ENCODE measurements at places on chromosomes 4 and X.
A peak's percentile ranks its signal among the peaks of the same experiment; 100 is the strongest.

- DNase-seq: no peak
These were observed 51.2 kb downstream of the SMARCA1 start for GRCh38 chrX:129472116-129472515.

DNA sequence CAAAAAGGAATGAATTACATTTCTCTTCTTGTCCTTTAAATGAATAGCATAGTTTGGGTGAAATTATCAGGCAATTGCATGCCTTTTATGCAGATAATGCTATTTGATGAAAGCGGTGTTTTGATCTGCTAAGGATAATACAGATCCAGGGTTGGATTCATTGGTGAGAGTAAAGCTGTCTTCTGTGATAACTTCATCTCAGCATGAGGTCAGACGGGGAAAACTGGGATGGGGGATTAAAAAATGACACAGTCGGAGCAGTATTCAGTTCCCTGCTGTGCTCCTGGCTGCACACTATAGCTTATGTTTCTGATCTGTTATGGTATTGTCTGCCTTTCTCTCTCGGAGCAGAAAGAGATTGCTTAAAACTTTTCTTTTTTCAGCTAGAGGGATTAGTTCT lies 105.9 kb upstream of the TENM3 start:
- no peak for DNase-seq

- no peak for DNase-seq
These were observed 23.3 kb upstream of the BCOR start for GRCh38 chrX:40120838-40121580.

DNA sequence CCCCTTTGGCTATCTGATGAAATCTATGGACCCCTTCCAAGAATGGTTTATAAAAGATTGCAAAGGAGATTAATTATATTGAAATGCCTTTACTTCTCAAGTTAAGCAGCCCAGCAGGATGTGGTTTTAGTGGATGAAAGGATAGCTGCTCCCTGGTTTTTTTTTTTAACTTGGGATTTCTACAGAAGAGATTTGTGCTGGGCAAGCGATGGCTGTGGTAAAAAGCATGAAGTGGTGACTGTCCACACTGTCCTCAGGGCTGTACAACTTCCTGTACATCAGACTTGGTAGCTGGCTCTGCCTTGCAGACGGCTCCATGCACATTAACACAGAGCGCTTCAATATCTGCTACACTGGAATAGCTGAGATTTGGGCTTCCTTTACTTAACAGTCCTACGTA lies 321.7 kb downstream of the DHX15 start:
- no peak for DNase-seq

DNA sequence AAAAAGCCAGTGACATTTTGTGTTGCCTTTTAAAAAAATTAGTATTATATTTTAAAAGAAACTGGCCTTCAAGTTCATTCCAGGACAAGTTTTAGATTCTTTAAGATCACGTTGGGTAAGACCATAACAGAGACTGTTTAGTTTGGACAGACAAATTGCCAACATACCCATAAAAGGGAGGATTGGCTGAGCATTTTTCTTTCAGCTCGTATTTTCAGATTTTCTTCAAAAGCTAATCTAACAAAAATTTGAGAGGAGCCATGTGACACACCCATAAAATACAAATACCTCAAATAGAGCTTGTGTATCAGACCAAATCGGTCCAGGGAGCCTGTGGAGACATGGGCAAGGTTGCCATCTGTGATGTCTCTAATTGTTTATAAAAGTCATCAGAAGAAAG lies 74.6 kb upstream of the C1QTNF7 start:
- DNase-seq: no peak

DNA sequence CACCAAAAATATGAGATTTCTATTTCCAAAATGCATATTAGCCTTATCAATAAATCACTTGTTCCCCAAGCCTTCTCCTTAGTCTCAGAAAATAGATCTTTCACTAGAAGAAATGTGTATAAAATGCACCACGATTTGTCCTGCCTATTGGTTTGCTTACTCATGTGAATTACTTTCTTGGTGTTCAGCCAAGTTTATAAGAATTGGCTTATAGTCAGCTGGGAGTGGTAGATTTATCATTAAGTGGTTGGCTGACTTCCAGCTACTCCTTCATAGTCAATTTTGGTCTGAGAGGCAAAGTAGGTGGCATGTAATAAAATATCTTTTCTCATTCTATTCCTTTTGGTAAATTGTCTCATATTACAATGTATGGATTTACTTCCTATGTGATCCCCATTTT lies 1.3 kb downstream of the SULT1E1 start:
- no peak for DNase-seq

DNA sequence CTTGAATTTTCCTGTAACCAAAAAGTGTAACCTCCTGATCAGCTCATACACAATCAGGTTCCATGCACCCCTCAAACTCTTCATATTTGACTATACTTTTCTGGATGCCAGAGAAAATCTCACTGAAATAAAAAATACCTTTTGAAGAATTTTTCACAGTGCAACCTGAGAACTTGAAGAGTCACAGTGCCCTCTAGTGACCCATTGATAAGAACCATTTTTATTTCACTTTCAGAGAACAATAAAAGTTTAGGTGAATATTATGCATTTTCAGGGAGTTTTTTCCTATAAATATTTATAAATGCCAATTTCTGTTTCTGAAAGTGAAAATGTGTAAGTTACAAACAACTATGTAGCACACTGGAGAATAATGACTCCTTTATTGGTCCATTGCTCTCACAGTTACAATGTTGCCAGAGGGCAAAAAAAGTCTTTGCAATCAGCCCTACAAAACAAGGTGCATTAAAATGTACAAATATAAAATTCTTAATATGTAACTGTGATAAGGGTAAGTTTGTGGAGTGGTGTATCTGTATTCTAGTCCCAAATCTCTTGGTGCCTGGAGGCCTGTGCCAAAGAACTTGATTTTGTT lies 153.6 kb upstream of the INTU start:
- DNase-seq: peak; percentile 23

DNA sequence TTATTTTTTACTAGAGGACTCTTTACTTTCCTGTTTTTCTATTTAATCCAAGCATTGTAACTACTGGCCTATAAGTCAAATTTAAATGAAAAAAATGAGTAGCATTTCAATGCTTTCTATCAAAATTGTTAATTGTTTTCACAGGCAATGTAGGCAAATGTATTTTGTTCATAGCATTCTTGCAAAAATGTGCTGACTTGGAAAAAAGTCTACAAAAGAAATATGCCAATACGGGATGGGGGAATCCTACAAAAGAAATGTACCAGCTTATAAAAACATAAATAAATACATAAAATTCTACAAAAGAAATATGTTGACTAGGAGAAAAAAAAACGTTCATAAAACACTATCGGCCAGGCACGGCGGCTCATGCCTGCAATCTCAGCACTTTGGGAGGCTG lies 14.9 kb upstream of the S100G start:
- no peak for DNase-seq

GRCh38 chr4:107931775-107932321 lies 499 bp downstream of the CYP2U1 start:
- no peak for DNase-seq

DNA sequence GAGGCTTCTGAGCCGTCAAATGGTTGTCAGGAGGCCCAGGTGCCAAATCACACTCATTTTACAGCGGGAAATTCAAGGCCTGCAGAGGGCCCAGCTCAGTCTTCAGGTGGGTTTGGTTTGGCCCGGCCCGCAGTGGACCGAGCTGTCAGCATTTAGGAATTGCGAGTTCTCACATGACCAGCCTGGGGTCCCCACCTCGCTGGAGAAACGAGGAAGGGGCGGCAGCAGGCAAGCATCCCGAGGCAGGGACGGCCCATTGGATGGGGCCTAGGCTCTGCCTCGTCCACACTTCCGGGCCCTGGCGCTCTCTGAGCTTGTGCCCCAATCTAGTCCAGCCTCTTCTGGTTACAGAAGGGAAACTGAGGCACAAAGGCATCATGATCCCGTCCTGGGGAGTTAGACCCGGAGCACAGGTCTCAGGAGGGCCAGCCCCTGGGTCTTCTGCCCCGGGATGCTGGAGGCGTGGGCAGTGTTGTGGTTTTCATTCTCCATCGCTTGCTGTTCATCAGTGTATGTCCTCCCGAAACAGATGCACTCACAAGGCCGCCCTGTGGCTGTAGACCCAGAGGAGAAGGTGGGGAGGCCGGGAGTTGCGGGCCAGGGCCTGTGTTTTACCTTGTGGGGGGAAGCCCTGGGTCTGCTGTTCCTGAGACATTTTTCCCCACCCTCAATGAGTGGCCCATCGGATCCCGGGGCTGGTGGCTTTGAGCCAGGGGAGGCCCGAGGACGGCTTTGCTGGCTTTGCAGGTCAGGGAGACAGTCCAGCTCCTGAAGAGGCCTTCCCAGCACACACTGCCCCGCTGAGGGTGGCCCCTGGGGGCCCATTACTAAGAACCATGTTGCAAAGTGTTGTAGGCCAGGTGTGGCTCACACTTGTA lies 8.9 kb downstream of the PSAPL1 start:
- DNase-seq: no peak

GRCh38 chr4:1202526-1203011 lies 30.2 kb upstream of the SPON2 start:
- no peak for DNase-seq

GRCh38 chrX:14030174-14030530 lies 460 bp upstream of the GEMIN8 start:
- no peak for DNase-seq

- DNase-seq: no peak
These were observed 74.2 kb downstream of the LIMCH1 start for GRCh38 chr4:41611881-41612871.

DNA sequence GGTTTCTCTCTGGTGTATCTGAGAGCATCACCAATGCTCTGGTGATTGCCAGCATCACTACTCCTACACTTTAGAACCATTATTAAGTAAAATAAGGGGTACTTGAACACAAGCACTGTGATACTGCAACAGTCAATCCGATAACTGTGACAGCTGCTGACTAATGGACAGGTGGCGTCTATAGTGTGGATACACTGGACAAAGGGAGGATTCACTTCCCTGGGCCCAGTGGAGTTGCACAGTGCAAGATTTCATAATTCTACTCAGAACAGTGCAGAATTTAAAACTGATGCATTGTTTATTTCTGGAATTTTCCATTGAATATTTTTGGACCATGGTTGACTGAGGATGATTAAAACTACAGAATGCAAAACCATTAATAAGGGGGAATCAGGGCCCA lies 97.8 kb downstream of the SHROOM3 start:
- DNase-seq: no peak

- DNase-seq: no peak
These were observed 83.2 kb downstream of the GPAT3 start for GRCh38 chr4:83618991-83619645.

- DNase-seq: peak; percentile 62
These were observed 44.9 kb downstream of the ZBTB49 start for GRCh38 chr4:4334798-4335520.

DNA sequence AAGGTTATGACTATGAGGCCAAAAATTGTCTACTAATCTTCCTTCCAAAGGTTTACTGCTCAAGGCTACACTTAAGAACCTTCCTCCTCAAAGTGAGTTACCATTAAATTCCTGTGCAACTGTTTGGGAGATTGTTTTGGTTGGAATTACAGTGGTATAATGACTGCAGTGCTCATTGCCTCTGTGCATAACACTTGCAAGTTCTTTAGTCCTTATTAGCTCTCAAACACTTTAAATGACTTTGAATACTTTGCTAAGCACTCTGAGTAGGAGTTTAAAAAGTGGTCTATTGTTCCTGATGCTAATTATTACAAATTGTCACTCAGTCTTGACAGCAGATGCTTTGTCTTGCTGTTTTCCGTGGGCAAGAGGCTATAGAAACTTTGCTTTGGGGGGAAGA lies 422.8 kb upstream of the PABPC4L start:
- no peak for DNase-seq

- no peak for DNase-seq
These were observed 93.2 kb upstream of the PRKX start for GRCh38 chrX:3806630-3807029.

All from GM13977 (cell line).